ENCODE measurements at places on chromosomes 1 and 21.

- no peak for DNase-seq
Observed at GRCh38 chr1:55474168-55474786, 259.1 kb upstream of the USP24 start.

- no peak for DNase-seq
Observed at GRCh38 chr1:85132078-85132720, 68.6 kb downstream of the SYDE2 start.

- DNase-seq = no peak
Observed at GRCh38 chr1:8120693-8121260, 94.7 kb upstream of the ERRFI1 start.

DNA sequence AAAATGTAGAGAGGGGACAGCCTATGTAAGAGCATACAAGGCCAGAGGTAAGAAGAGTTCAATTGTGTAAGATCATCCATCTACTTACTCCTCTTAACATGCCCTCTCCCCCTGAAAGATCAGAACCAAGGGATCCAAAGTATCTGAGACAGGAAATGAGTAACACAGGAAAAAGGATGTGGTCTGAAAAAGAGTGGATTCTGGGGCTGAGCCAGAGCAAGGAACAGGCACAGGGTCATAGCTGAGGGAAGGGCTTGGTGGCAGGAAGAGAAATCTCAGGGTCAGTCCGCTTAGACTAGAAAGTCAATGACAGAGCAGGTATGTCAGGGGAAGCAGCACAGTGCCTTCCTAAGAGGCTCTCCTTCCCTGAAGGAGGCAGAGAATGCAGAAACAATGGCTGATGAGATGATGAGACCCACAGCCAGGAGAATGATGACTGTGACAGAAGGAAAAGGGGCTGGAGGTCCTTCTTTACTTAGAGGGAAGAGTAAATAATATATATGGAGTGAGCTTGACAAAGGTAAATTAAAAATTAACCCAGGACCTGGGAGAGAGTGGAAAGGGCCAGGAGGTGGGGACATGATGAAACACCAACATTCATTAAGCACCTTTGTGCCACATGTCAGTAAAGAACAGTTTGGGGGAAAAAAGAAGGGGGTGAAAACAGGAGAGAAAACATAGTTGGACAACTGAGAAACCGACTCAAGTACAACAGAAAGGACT lies 26.2 kb upstream of the A3GALT2 start:
- DNase-seq = no peak

- DNase-seq = no peak
Observed at GRCh38 chr1:19073311-19074186, 117.1 kb upstream of the IFFO2 start.

DNA sequence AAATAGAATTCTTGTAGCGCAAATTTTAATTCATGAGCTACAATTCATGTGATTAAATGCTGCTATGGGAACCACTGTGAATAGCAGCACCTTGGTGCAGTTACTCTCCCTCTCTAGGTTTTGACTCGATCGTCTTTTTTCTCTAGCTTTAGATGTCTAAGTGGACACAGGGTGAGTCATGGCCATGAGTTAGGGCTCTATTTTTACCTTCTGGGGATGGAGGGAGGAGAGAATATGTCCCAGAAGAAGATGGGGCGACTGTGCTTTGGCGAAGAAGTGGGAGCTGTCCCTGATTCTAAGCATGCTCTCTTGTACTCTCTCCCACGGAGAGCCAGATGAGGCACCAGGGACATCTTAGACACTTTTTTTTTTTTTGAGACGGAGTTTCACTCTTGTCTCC lies 1.6 kb upstream of the OR2B11 start:
- no peak for DNase-seq

GRCh38 chr1:41813226-41813625 lies 105.5 kb downstream of the HIVEP3 start:
- no peak for DNase-seq

DNA sequence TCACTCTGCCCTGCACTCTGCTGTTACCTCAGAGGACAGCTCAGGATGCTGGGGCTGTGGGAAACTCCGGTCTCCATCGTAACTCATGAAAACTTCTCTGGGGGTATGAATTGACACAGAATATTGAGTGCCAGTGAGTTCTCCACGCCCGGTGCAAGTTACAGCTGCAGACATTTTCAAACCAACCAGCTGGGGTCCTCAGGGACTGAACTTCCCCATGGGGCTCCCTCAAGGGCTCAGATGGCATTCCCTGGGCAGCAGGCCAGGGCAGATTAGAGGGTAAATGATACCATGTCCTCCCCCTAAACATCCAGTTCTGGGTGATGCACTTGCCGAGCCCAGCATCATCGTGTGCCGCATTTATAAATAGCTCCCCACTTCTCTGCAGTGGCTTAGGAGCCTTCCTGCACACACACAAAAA lies 27.8 kb upstream of the CCSAP start:
- DNase-seq = no peak

GRCh38 chr1:204113896-204114295 lies 37.9 kb downstream of the ETNK2 start:
- DNase-seq = no peak

DNA sequence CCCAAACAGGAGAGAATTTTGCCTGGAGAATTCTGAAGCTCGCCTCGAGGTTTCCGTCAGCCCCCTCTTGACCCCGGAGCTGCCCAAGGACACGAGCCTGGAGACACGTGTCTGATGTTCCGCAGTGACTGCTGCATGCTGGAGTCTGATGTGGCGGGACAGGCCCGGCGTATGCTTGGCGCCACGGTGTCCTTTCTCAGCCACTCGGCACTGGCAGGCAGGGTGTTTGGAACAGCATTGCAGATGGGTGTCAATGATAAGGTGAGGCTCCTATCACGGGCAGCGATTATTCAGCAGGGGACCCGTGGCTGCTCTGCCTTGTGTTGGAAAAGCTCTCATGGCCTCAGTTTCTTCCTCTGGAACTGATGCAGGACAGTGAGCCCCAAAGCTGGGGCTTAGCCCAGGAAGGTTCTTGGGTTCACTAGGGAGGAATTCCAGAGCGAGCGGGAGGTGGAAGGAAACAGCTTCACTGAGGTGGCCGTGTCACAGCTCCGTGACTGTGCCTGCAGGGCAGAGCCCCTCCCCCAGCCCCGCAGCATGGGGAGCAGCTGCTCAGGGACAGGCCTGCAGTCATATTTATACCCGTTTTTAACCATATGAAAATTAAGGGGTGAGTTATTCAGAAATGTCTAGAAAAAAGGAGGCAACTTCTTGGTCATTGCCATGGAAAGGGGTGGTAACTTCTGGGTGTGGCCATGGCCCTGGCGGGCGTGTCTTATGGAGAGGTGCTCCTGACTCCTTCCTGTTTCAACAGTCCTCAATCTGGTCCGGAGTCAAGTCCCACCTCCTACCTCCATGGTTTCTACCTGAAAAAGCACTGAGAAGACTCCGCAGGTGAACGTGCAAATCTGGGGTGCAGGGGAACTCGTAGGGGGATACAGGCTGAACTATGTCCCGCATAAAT lies 123.4 kb downstream of the SIK1 start:
- DNase-seq = no peak

DNA sequence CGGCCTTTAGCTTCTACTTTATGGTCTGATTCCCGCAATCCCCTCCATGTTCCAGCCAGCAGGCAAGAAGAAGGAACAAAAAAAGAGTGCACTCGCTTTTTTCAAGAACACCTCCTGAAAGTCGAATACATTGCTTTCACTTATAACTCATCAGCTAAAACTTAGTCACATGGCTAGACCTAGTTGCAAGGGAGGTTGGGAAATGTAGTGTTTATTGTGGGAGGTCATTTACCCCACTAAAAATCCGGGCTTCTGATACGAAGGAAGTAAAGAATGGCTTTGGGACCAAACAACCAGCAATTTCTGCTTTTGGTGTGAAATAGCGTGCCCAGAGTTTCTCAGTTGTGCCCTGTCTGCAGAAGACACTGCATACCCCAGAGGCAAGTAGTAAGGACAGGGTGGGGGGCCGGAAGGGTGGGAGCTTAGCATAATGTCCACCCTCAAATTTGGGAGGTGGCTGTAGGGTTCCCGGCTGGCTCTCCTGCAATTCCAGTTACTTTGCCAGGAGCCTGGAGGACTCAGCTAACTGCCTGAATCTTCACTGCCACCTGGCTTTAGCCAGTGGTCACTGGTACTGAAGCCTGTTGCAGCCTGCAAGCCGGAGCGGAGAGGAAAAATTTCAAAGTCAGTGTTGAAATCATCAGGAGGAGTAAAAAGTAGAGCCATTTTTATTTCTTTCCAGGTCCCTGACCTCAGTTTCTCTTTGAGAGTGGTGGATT lies 57.7 kb upstream of the F3 start:
- no peak for DNase-seq

DNA sequence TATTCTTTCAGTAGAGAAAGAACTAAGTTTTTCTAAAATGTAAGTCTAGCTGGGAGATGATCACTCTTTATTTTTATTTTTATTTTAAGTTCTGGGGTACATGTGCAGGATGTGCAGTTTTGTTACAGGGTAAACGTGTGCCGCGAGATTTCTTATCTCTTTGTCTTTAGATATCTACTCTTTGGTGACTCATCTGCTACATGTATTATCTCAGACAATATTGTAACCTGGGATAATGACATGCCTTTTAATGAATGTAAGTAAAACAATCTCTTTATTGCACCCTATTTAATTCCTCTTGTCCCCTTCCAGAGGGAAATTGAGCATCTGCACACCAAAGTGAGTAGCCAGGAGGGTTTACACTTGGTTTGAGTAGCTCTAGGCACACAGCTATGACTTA lies 9.4 kb downstream of the CR2 start:
- DNase-seq = no peak

DNA sequence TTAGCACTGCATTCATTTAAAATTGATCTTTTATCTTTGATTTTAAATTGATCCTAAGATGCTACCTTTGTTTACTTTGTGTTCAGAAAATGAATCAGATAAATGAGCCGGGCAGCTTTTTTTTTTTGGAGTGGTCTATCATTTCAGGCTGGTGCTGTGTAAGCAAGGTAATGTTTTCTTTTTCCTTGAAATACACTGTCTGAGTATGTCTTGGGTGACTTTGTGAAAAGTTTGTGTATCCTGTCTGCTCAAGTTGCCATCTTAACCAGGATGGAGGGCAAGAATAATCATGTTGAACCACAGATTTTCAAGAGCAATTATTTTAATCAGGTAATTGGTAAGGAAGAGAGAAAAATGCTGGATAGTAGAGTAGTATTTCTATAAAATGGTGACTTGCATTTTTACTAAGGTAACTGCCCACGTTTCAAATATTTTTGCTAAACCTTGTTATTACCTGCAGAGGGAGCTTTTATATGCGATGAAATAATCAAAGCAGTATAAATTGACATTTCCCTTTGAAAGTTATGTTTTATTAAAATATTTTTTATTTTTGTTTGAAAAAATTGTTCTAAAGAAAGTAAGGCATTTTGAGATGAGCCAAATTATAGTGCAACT lies 11.1 kb downstream of the ADGRL2 start:
- DNase-seq = no peak

GRCh38 chr1:105072446-105072845 lies 1322.7 kb downstream of the AMY1C start:
- DNase-seq = no peak

GRCh38 chr1:108316545-108316944 lies 72.7 kb upstream of the NBPF4 start:
- DNase-seq = no peak

DNA sequence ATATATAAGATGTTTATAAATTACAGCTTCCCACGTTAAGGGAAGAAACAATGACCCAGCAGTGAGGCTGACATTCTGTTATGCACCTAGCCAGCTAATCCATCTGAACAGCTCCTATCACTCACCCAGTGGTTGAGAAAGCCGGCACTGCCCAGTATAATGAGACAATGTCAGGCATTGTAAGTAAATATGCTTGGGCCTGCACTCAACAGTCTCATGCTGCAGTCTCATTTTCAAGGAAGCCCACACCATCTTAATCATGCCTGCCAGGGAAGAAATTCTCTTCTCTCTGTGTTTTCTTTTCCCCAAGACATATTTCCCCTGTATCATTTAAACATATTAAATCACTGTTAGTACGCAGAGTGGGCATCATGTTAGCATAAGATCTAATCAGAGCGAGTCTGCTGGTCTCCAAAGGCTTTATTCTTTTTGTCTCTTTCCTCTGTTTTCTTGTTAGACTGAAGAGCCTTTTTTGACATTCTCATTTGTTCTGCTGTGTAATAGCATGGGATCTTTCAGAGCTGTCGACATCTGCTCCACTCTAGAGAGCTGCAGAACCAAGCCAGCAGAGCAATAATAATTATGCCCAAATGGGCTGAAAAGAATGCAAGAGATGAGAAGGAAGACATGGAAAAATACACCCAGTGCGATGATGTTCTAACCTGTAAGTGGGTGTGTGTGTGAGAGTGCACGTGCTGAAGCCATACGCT lies 67.6 kb upstream of the SLC22A15 start:
- no peak for DNase-seq

GRCh38 chr1:112699425-112700144 lies 7.3 kb downstream of the RHOC start:
- no peak for DNase-seq

DNA sequence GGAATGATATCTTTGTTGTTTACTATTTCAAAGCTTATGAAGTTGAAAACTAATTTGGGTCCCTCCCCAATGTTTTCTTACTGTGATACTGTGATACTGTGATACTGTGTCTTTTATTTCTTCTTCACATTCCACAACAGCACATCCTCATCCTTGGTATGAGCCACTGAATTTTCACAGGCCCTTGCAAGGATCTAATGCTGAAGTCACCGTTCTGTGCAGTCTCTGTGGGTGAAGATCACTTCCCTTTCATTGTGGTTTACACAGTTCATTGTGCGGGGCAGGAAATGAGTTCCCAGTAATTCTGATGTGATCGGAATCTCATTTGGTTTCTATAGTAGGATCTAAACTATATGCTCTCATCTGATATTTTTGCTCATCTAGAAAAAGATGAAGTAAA lies 32.1 kb upstream of the PAXBP1 start:
- no peak for DNase-seq

- no peak for DNase-seq
Observed at GRCh38 chr21:25733859-25734653, 648 bp downstream of the ATP5PF start.

DNA sequence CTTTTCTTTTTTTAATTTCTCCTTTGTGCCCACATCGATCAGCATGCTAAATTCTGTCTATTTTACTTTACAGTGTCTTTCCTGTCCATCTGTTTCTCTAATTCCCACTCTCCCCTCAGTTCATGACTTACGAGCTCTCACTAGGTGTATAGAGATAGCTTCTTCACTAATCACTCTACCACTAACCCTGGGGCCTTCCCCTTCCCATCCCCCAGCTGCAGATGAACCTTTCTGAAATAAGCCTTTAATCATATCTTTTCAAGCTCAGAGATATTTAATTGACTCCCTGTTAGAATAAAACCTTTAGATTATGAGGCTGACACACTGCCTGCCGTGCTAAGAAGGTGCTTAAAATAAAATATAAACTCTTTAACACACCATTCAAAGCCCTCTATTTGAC lies 66.3 kb upstream of the BMP8A start:
- no peak for DNase-seq

- no peak for DNase-seq
Observed at GRCh38 chr1:111570781-111571181, 48.8 kb upstream of the RAP1A start.

Measured in cortex of kidney (tissue), 1 donor.